ENCODE measurements at places on chromosomes 2 and 18.
A peak's percentile ranks its signal among the peaks of the same experiment; 100 is the strongest.

- DNase-seq, result peak; percentile 44
Measured at GRCh38 chr2:2057125-2057721, 273.9 kb downstream of the MYT1L start.

DNA sequence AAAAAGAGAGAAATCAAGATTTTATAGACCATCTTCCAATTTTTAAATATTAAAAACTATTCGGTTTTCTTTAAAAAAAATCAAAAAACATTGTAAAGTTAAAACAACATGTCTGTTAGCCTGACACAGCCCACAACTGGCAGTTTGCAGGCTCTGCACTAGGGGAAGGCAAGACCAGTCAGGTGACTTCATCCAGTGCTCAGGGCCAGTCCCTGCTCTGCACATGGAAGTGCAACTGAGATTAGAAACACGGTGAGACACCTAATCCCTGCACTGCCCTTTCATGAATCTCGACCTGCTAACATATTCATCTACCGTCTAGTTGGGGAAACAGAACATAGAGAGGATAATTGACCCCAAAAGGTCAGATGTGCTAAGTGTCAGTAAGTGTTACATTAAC, 135.2 kb downstream of the BARD1 start:
- no peak for DNase-seq

GRCh38 chr2:23327887-23328286, 57.1 kb upstream of the KLHL29 start:
- DNase-seq, result no peak

GRCh38 chr2:167509586-167509985, 621.3 kb downstream of the XIRP2 start:
- DNase-seq, result peak; percentile 56

DNA sequence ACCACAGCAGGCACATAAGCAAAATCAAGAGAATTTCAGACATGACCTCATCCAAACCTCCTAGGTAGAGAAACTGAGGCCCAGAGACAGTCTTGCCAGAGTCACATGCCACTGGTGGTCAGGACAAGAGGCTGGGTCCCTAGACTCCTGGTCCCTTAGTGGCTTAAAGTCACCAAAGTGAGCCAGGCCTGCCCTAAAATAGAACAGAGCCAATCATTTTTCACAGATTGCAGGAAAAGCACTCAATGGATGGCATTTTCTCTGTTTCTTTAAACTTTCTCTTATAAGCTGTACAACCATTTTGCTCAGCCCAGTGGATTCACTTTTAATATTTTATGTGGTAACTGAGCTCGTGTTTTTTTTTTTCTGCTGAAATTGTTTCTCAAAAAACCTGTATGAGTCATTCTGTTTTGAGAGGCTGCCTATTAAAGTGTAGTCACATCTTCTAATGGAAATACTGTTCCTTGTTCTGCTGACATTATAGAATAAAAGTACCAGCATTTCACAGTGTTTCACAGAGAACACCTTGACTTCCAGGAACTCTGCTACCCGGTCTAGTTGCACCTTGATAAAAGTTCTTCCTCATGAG, 29.6 kb downstream of the STEAP3 start:
- DNase-seq, result no peak

DNA sequence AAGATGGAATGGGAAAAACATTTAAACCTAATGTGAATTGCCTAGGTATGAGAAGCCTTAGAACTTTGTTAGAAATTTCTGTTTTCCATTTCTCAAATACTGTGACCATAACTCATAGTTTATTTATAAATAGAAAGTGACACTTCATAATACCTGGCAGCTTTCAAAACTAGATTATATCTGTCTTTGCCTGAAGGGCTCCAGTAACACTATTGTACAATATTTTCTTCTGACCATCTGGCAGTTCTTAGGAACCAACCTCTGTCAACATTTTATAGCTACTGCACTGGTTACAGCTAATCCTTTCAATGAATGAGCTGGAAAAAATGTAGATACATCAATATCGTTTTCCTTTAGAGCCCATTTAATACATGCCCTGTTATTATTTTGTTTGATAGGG, 237.4 kb downstream of the CAMKMT start:
- DNase-seq, result no peak

GRCh38 chr18:48778344-48779011, 172.3 kb downstream of the SMAD7 start:
- DNase-seq, result no peak

DNA sequence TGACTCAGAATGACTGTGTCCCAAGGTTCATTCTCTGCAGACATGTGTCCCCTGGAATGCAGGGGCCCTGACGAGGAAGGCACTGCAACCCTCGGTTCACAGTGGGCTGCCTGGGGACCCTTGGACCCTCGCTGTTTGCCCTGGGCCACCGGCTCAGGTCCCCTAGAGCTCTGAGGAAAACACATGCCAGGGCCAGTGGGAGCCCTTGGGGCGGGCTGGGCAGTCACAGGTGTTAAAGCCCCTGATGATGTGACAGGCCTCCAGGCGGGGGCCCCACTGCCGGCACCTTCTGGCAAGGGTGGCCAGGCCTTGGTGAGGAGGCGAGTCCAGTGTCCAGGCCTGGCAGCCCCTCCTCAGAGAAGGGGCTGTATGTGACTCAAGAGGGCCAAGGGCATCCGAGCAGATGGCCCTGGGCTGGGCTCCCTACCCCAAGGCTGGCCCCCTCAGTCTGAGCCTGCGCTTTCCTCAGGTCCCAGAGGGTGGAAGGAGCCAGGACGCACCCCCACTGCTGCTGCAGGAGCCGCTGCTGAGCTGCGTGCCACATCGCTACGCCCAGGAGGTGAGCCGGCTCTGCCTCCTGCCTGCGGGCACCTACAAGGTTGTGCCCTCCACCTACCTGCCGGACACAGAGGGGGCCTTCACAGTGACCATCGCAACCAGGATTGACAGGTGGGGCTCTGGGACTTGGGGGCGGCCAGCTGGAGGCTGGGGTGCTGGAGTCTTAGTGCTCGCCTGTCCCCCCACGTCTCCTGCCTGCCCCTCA, 11.1 kb downstream of the CAPN10 start:
- no peak for DNase-seq

DNA sequence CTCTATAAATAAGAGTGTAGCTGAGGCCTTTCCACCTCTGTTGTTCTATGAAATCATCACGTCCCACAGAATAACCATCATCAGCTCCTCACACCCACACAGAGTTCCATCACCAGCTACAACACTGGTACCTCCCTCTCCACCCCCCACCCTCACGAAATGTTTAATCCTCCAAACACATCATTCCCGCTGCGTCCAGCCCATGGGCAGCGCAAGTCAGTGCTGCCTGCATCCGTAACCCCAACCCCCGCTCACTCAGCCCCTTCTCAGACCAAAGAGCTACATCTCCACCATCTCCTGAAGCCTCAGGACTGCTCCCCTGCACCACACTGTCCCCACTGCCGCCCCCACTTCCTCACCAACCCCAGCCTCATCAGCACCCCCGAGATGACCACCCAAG, 19.4 kb downstream of the DNMT3A start:
- no peak for DNase-seq

Data from iPS-NIHi11 (cell line).